ENCODE measurements at places on chromosomes 11 and 22.

DNA sequence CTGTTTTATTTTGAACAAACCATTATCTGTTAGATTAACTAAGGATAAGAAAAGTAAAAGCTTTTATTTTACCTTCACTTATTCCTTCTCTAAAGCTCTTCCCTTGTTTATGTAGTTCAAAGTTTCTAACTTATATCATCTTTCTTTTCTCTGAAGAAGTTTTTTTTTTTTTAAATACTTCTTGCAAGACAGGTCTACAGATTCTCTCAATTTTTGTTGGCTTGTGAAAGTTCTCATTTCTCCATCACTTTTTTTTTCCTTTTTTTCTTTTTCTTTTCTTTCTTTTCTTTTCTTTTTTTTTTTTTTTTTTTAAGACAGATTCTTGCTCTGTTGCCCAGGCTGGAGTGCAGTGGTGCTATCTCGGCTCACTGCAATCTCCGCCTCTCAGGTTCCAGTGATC, 4.7 kb upstream of the TREH start:
- DNase-seq: no peak

DNA sequence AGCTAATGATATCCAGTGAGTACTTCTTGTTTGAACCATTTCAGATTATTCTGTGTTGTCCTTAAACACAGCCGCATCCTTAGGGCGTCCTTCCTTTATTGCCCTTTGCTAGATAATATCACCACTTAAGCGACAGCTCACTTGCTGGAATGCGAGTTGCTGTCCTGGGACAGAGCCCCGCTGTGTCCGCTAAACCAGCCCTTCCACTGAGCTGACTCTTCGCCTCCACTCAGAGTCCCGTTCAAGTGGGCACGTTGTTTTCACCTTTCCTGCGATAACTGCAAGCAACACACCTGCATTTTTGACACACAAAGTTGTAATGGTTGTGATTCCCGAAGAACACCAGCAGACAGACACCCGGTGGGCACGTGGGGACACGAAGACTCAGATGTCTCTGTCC, 140.0 kb downstream of the TBC1D22A start:
- no peak for DNase-seq

GRCh38 chr11:10742460-10743208, 8.4 kb upstream of the CTR9 start:
- no peak for DNase-seq

GRCh38 chr11:28690746-28691145, 582.6 kb downstream of the METTL15 start:
- DNase-seq: no peak

DNA sequence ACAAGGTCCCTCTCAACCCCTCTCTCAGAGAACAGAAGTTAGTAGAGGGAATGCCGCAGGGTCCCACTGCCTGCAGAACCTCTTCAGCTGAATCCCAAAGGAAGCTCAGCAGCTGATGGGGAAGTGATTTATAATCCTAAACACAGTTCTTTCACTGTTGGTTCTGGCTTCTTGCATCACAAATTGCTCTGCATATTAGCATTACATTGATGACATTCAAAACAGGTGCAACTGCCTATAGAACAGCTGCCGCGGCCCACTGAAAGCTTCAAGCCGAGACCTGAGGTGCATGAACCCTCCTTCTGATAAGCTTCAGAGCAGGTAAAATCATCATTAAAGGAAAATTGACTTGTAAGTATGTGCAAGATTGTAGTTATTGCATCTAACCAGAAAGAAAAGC, 75.2 kb upstream of the KIRREL3 start:
- DNase-seq: no peak

Measured in GM04504 (cell line).